Neuronal stem cell (in vitro differentiated cells): ENCODE measurements at places on chromosomes 3 and 15.

DNA sequence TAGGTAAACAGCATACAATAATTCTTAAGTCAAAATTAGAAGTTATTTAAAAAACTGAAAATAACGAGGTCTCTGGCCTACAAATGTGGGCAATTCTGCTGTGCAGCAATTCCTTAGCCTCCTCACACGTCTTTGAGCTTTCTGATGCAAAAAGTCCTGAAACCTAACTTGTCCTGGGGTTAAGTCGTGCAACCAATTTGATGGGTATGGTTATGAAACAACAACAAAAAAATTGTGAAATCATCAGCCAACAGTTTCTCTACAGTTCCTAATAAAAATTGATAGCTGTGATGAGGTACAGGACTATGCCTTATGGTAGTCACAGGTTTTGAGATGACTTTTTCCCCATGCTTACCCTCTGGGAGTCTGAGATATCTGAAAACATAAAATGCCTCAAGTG lies 6.5 kb upstream of the GLB1 start:
- no peak for DNase-seq

DNA sequence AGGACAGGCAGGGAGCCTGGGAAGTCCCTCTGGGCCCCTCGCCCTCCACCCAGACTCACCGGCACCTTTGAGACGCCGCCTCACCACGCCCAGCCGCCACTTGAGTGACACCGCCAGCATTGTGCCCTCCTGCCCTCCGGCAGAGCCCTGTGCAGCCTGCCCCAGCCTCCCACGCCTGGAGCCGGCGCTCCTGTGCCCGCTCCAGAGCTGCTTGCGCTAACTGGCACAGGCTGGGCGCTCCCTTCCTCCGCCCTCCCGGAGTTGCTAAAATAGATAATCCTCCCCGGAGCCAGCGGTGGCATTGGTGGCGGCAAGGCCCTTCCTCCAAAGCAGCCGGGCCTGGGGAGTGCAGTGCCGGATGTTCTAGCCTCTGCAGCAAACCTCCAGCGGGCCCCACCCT lies 15.7 kb upstream of the GRIP2 start:
- DNase-seq, result no peak

GRCh38 chr3:50214824-50215223 lies 9.8 kb downstream of the SLC38A3 start:
- DNase-seq, result no peak

- DNase-seq, result no peak
These were observed 686 bp downstream of the VPS8 start for GRCh38 chr3:184812662-184813042.

GRCh38 chr3:143236226-143236964 lies 116.8 kb downstream of the CHST2 start:
- DNase-seq, result no peak

DNA sequence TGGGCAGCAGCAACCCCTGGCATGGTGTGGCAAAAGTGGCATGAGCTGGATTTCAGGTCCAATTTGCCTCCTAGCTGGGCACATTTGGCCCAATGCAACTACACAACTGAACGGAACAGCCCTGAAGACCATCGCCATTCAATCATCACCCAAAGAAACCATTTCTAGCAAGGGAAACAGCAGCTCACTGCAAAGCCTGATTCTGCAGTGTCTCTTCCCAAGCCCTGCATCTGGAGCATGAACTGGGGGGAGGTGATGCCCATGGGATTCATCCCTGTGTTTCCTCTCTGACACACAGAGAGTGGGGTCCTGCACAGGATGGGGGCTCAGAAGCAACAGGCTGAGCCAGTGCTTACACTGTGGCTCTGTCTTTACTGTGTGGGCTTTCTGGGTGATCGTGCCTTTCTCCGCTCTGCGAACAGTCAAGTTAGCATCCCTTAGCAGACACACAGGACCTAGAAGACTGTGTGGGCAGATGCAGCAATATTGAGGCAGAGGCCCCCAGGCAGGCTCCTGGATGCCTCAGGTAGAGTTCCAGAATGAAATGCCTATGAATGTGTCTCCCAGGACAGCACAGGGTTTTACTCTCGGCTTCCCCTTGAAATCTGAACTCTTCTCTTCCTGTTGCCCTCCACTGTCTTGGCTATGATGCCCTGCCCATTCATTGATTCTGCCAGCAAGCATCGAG lies 91.1 kb upstream of the ALDH1A3 start:
- no peak for DNase-seq

- no peak for DNase-seq
These were observed 164.3 kb downstream of the NSMCE3 start for GRCh38 chr15:29105151-29105854.

DNA sequence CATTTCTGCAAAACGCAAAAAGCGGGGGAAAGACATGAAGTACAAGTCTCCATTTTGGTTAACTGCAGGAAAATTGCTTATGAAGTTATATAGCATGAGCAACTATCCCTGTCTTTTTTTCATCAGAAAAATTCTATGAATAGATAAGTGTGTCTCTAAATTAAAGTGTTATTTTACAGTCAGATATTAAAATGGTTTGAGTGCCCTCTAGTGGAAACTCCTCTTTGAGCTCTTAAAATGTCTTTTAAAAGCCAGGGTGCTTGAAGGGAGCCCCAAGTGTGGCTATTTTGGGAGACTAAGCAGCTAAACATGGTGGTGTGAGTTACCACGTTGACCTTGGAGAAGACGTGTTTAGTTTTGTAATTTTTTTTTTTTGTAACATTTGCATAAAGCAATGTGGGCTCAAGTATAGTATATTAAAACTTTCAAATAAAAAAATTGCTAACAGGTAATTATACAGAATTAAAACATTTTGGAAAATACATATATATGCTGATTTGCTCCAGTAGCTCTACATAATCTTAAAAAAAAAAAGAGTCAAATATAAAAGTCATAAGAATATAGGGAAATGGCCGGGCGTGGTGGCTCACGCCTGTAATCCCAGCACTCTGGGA lies 77.2 kb downstream of the PPP2R3A start:
- DNase-seq, result peak; percentile 15

DNA sequence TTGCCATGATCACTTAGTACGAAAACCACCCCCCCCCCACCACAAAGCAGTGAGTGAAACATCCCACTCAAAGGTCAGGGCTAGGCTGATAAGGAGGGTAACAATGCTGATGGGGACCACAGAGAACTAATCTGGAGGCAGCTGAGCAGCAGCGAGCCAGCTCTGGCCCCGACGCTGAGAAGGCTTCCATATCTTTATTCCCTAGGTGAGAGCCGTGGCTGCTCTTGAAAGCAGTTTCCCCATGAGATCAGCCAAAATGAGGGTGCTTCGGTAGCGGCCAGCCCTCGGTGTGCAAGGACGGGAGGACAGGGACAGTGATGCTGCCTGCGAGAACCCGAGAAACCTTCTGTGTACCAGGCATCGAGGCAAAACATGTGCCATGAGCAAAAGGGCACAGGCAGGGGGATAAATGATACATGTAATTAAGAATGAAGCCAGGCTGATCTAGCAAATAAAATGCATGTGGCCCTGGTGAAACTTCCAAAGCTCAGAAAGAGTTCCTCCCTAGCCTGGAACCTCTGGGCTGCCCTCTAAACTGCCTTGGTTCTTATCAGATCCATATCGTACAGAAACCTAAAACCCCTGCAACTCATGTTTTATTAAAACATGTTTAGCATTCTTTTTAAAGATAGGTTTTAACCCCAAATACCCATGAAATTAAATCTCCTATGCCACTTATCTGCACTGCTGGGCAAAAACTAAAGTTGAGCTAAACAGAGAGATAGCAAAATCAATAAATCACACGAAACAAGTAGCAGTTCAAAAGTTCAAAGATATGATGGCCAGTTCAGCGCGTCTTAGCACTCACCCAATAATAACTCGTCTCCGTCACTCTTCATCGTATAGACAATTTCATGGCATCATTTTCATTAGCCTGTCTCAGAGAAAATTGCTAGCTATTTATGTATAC lies 337.3 kb downstream of the FOXP1 start:
- DNase-seq, result no peak

DNA sequence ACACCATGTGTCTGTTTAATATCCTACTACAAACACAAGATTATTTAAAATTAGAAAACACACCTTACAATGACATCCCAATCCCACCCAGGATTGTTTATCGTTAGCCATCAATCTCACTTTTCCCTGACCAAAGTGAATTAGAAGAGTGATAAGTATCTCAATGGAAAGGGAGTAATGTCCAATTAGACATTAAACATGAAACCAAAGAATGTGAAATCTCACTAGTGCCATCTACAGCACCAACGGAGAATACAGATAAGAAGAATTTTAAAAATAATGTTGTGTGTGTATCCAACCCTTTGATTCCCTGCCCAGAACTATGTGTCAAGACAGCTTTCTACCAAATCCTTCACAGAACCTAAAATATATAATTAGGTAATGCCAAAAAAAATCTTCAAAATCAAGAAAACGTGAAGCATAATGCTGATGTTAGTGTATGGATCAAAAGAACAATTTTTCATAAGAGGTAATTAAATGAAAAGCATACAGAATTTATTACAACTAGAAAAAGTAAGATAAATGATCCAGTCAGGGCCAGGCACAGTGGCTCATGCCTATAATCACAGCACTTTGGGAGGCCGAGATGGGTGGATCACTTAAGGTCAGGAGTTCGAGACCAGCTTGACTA lies 64.2 kb downstream of the SCAPER start:
- DNase-seq, result no peak

DNA sequence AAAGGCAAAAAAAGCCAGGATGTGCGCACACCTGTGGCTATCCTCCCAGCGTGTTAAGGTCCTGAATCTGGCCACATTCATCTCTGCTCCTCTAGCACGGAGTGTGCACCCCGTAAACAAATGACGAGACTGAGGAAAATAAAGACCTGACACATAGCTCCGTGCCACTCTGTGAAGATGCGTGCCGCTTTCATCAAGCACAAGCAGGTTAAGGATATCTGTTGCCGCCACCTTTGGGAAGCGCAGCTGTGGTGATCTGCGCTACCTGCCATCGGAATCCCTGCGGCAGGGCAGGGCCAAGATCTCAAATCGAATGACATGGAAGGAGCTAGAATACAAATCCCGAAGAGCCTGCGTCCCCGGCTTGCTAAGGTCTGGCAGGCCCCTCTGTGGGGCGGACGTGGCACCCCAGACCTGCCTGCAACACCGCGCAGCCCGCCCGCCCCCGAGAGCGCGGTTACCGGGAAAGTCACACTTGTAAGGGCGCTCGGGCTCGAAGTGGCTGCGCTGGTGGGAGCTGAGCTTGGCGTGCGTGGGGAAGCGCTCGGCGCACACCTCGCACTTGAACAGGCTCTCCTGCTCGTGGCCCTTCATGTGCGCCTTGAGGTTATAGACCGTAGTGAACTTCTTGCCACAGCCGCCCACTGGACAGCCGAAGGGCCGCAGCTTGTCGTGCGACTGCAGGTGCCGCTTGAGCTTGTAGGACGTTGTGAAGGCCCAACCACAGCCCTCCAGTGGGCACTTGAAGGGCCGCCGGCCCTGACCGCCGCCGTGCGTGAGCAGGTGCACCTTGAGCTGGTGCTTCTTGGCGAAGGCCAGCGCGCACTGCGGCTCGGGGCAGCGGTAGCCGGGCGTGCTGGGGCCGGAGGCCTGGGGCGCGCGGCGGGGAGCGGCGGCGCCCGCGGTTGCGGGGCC lies 936 bp downstream of the ZXDC start:
- peak; percentile 30 for DNase-seq

DNA sequence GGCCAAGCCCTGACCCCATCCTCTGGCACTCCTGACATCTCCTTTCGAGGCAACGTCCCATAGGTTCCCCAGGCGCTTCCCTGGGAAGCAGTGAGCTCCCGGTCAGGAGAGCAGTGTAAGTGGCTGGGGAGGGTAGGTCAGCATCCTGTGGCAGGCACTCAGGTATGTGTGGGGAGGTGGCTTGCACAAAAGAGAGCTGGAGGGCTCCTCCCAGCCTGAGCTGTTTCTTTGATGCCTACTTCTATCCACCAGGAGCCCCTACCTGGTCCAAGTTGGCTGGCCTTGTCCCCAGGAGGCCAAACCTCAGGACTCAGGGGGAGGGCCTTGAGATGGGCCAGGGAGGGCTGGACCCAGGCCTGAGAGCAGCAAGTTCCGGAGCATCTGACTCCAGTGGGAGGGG lies 31.7 kb upstream of the LINGO1 start:
- DNase-seq, result no peak

DNA sequence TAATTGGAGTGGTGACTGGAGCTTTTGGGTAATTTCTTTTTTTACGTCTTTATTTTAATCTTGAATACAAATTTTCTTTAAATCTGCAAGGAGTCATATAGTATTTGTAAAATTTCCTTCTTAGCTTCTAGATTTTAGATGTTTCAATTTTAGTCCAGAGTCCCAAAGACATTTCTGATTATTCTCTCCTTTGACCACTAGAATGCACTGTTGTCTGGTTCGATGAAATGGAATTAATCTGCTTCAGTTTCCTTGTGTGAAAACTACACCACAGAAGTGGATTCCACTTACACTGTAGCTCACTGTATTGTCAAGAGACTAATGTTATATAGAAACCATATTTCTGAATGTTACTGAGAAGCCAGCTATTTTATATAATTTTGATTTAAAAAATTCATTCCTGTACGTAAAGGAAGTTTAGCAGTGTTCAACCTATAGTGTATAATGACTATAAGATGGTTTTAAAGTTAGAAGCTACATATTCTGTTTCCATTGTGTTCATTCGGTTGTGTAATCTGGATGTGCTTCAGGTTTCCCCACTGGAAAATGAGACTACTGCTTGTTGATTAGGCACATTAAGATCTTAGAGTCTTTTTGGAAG lies 6.1 kb downstream of the GRAMD1C start:
- DNase-seq, result peak; percentile 39

GRCh38 chr3:138941259-138941885 lies 5.6 kb downstream of the FOXL2 start:
- peak; percentile 59 for DNase-seq

DNA sequence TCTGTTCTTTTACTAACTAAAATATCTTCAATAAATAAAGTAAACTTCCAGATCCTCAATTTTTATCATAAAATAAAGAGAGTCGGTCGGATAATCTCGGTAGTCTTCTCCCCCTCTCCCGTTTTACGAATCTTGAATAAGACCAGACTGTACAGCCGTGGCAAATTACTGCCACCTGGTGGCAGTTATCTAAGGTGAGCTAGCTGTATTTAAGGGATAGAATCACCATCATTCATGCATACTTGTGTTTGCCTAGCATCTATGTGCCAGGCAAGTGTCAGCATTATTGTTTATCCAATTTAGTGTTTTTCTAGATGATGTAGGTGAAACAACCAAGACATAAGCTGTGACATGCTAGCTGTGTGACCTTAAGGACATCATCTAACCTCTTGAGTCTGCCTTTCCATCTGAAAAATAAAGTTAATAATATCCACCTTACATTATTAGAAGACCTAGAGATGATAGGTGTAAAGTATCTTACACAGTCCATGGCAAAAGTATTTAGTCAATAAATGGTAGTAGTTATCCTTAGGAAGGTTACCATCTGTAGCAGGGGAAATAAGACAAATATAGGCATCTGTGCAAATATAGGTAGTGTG lies 21.3 kb downstream of the DUT start:
- DNase-seq, result peak; percentile 59

DNA sequence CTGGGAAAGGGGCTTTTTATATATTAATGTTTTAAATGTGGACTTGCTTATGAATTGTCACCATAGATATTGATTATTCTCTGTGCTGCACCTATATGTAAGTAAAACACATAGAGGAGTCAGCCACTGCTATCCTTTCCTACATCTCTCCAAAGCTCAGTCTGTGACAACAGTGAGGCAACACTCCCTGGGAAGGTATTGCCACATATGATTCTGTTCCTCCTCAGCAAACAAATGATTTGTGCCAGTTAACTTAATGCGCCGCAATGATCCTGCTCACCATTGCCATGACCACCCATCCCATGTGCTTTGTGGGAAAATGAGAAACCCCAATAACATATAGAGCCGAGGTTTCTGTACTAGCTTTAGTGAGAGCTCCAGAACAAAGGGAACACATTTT lies 75.1 kb upstream of the FBN1 start:
- no peak for DNase-seq

GRCh38 chr3:134059671-134060560 lies 30.2 kb upstream of the SLCO2A1 start:
- no peak for DNase-seq

GRCh38 chr3:119647843-119648575 lies 12.4 kb downstream of the POPDC2 start:
- no peak for DNase-seq
